CD4-positive, alpha-beta T cell treated with Interleukin-17A for 1 hour (primary cell): ENCODE measurements at places on chromosomes 11 and 22.

- DNase-seq = no peak
Observed at GRCh38 chr11:95917193-95918036, 6.5 kb downstream of the MTMR2 start.

GRCh38 chr11:130804306-130805076 lies 111.8 kb downstream of the SNX19 start:
- DNase-seq = no peak

- peak; percentile 72 for DNase-seq
Observed at GRCh38 chr11:61111786-61112517, 9.7 kb downstream of the CD5 start.

DNA sequence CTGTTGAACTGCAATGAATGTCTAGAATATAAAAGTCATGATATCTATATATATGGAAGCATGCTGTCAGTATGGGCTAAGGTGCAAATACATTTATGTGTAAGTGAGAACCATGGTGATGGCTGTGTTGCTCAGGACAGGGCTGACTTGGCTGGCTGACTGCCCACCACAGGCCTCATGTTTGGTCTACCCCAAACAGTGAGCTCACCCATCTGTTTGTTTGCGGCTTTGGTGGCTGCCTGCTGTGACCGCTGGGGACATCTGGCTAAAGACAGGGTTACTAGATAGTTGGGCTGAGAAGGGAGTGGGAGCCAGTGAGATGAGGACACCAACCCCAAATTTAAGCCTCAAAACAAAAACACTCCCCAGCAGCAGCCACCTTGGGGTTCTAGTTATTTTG lies 6.3 kb downstream of the CD44 start:
- peak; percentile 74 for DNase-seq

DNA sequence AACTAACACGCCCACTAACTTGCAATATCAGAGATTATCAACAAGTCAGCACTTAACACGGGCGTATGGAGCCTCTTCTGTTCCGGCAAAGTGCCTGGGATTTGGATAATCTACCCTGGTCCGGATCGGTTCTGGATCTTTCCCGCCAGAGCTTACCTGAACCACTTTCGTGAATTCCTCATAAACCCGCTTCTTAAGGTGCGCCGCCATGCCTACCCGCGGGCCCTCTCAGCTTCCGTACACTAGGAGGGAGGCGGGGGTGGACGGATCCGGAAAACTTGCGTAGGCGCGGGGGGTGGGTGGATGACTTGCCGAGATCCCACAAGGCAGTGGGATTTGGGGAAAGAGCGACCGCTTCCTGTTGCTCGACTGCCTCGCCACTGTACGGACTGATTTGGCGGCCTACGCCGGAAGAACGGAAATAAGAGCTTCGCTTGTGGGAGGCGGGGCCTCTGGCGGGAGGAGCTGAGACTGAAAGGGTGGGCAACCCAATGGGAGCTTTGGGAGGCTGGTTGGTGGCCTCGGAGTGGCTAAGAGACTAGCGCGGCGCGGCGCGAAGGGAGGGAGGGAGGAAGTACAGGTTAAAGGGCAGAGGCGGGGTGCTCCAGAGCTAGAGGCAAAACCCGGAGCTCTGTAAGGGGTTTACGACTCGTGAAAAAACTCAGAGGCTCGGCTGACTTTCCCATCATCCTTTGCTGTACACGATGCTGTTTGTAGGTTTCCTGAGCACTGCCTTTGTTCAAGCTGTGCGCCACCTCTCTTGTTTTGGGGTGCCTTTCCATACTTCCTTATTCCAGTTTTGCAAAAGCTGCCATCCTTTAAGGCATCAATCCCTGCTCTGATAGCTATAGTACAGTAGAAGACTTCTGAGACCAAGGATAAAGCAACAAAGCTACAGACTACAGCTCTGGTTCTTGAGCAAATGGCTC lies at the start of gene INTS4:
Gene INTS4 (minus strand): TSS at position 235 of the 929 bp plus-strand sequence. CDS start 25 bp downstream, at position 210.
- peak; percentile 99 for DNase-seq

GRCh38 chr11:124050748-124051147 lies 9.6 kb upstream of the OR10G7 start:
- DNase-seq = no peak

GRCh38 chr11:77568916-77569675 lies 20.7 kb upstream of the AQP11 start:
- no peak for DNase-seq

DNA sequence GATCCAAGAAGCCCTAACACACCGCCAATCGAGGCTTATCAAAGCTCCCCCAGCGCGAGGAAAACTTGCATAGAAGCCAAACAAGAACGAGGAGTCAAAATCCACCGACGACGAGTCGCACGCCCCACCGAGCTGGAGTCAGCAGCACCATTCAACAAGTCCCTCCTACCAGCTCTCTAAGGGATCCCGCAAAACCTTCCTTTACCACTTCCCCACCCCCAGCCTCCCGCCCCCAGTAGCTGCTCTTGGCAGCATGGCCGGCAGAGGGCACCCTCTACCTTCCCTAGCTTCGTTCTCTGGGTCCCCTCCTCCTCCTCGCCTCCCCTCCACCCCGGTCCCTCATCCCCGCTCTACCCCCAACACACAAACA lies 1.4 kb downstream of the BDNF start:
- peak; percentile 35 for DNase-seq

DNA sequence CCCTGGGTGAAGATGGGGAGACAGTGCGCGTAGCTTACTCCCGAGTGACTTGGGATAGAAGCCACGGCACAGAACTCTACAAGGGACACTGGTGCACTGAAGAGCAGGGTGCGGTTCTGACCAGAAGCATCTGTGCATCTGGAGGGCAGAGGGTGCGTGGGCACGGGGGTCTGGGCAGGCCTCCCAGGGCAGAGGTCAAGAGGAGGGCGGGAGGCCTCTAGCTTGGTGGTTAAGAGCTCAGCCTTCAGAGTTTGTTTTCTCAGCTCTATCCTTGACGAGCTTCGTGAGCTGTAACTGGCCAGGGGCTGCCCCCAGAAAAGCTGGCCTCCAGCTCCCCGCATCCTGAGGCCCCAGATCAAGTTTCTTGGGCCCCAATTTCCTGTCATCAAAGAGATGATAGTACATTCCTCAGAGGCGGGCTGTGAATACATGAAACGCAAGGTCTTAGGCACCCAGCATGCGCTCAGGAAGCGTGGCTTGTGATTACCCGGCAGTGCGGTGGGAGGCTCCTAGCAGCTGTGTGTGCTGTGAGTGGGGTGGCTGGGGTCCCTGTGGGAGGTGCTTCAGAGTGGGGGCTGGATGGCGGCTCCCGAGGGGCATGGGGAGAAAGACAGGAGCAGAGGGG lies 6.0 kb upstream of the BID start:
- no peak for DNase-seq
